GM04503 (cell line): ENCODE measurements at places on chromosomes 2 and 18.

DNA sequence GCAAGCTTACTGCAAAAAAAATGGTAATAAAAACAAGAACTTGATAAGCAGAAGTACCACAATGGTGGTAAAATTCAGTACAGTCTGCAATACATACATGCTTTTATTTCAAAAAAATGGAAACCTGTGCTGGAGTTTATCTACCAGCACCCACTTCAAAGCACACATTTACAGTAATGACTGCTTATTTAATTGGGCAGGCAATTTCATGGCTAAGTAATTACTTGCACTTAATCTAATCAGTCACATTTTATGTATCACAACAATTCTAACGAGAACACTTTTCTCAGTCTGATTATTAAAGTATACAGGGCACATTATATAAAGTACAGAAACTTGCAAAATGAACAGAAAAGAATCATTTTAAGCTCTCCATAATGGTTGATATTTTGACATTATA lies 5.2 kb downstream of the APCDD1 start:
- no peak for DNase-seq

DNA sequence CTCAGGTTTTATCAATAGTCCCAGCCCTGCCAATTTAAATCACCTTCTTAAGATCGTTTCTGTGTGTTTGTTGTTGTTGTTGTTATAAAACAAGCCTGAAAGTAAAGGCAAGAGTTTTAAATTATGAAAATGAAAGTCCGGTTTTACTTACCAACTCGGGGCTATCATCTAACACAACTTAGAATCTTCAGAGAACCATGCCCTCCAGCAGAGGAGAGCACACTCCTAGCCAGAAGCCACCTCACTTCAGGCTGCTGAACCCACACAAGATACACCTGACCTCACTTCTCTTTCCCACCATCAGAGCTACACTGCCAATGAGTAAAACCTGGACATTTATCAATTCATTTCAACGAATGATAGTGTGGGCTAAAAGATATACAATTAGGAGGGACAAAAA lies 335.2 kb downstream of the IRS1 start:
- no peak for DNase-seq

- no peak for DNase-seq
Measured at GRCh38 chr2:134262684-134263083, 8.8 kb downstream of the MGAT5 start.

GRCh38 chr2:12081481-12082210 lies 335.2 kb downstream of the LPIN1 start:
- DNase-seq: no peak

DNA sequence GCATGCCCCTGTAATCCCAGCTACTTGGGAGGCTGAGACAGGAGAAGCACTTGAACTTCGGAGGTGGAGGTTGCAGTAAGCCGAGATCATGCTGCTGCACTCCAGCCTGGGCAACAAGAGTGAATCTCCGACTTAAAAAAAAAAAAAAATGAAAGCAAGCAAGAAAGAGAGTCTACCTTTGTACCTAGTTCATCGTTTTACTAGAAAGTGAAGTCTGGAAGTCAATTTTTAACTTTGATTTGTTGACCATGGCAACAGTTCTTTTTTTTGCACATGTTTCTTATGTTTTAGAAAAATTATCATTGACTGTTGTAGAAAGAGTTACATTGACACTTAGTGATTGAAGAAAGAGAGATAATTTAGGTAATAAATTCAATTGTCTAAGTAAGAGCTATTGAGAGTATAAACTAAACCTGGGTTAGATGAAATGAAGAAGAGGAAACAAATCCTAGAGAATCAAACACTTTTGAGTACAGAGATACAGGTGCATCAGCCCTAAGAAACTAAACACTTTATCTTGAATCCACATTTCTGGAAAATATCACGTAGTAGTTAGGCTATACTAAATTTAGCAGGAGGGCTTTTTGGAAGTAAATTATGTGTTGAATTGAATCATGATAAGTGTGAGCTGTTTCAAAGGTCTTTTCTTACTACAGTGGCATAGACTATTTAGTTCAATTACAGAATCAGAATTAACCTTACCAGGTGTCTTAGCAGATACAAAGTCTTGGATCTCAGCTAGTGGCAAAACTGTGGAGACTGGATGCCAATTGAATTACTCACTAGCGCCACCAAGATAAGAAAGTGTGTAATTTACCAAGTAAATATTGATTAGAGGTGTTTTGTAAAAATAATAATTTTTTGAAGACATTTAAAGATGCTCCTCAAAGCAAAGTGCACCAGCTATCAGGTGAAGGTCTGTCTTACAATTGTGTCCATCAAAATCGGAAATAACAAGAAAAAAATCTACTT lies 303.4 kb upstream of the NRXN1 start:
- DNase-seq: no peak

- DNase-seq: no peak
Measured at GRCh38 chr18:36307513-36307912, 10.0 kb downstream of the FHOD3 start.

GRCh38 chr2:112474844-112475486 lies 7.0 kb upstream of the TTL start:
- peak; percentile 38 for DNase-seq

DNA sequence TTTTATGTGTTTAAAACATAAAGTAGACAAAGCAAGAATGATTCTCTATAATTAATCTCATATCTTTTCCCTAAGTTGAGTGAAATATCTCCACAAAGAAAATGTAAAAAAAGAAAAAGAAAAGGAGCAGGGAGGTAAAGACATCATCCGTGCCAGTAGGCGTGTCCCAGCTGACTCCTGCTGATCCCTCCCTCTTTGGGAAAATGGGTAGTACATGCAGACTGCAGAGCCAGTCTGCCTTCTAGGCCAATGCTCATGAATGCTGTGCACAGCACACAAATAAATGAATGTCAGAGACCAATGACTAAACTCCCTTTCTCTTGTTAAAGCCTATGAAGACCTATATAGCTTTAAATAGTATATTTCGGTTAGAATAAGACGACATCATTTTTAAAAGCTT lies 64.7 kb downstream of the RAPH1 start:
- no peak for DNase-seq

DNA sequence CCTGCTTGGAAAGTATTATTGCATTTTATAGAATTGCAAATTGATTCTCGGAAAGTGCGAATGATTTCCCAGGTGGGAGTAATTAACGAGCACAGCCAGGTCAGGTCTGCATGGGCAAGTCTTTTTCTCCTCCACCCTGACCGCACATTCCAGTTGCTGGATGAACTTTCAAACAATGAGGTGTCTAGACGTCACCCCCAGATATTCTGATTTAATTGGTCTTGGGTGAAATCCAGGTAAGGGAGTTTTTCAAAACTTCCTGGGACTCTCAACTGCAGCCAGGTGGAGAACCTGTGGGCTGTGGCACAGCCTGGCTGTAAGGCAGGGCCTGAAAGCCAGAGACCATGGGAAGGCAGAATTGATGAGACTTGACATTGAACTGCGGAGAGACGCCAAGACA lies 15.9 kb upstream of the RNF152 start:
- no peak for DNase-seq

- no peak for DNase-seq
Measured at GRCh38 chr2:225495706-225496105, 96.2 kb downstream of the NYAP2 start.

DNA sequence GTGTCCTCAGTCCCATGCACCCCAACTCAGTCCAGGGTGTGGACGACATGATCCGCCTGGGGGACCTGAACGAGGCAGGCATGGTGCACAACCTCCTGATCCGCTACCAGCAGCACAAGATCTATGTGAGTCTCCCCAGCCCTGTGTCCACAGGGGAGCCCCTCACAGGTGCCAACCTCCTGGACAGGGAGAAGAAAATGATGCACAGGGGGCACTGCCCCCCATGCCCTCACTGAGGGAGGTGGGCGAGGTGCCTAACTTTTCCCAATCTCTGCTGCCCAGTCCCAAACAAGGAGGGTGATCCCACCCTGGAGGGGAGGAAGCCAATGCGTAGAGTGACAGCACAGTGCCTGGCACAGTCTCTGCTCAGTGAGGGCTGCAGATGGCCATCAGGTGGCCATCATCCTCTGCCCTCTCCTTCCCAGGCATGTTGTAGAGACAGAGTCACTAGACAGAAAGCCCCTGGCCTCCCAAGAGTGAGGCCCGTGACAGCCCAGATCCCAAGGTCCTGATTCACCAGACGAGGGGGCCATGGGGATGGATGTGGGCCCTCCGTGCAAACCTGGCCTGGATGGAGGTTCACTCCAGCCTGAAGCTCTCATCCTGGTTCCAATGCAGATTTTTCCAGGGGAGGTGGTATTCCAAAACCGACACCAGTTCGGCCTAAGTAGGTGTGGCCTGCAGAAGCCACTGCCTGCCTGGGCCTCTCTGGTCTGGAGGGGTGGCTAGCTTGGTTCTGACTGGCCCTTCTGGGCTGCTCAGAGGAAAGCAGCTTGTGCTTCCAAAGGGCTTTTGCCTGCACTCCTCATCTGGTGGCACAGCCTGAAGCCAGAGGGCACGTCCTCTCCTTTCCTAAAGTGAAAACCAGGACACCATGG lies 30.0 kb downstream of the MYO7B start:
- no peak for DNase-seq

DNA sequence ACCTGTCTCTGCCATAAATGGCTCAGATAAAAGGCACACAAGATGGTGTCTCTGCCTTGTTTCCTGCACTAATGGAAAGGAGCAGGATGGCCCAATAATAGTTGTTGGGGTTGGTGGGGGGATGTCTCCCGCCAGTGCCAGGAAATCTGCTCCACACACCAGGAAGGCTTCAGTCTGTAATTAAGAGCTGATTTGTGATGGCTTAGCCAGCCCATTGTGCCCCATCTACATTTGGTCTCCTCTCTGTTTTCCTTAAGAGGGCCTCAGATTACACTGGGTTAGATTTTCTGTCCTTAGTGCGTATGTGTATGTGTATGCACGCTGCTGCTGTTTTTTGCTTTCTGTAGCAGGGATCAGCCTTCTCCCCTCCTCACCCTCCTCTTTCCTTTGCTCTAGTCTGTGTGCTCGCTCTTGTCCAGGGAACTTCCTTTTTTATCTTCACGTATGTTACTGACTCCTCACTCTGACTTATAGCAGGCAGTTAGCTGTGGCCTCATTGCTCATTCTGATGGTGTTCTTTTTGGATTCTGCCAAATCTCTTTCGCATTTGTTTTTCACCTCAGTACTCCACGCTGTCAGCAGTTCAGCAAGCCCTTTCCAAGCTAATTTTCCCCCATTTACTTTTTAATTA lies 33.4 kb upstream of the MGAT5 start:
- no peak for DNase-seq

GRCh38 chr2:141311430-141311829 lies 819.4 kb downstream of the LRP1B start:
- DNase-seq: no peak

DNA sequence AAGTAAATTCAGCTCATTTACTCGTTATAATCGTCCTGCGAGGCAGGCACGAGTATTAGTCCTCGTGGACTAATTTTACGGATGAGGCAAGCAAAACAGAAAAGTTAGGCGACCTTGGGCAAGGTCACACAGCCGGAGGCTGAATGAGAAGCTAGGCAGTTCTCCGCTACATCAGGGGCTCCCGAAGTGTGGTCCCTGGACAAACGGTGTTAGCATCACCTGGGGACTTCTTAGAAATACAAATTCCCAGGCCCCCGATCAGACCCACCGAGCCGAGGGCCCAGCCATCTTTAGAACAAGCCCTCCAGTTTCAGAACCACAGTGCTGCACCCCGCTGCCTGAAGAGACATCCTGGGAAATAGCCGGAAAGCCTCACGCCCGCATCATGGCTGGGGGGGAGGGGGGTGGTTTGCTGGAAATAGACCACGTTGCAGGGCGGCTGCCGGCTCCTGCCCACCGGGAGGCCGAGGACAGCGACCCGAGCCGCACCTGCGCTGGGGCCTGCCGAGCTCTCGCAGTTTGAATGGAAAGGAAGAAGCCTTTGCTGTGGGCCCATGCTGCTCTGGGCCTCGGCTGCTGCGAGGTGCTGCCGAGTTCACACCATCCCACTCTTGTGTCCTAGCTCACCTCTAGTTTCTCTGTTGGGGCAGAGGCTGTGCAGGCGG lies 72.2 kb downstream of the TFCP2L1 start:
- no peak for DNase-seq

DNA sequence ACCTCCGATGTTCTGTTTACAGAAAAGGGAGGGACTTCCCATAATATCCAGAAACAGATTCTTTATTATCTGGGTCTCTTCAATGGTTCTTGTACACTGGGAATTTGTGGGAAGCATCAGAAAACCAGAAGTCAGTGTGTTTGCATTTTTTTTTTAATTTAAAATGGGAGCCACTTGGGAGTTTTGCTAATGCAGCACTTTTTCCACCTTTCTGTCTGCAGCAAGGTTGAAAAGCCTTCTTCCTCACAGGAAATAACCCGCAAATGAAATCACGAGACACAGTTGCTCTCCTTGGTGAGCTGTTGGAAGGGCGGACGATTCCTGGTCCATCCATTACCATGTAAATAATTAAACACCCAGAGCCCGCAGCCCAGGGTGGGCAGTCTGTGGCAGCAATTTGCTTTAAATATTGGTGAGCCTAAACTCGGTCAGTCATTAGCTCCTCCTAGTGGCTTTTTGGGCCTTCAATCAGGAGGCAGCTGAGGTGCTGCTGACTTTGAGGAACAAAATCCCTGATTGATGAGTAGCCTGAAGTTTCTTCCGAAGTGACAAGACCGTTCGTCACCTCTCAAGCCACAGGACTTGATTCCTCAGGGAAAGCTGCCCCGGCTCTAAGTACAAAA lies 471.5 kb downstream of the EPHA4 start:
- no peak for DNase-seq

GRCh38 chr2:115763601-115764000 lies 1321.2 kb downstream of the DPP10 start:
- DNase-seq: no peak

DNA sequence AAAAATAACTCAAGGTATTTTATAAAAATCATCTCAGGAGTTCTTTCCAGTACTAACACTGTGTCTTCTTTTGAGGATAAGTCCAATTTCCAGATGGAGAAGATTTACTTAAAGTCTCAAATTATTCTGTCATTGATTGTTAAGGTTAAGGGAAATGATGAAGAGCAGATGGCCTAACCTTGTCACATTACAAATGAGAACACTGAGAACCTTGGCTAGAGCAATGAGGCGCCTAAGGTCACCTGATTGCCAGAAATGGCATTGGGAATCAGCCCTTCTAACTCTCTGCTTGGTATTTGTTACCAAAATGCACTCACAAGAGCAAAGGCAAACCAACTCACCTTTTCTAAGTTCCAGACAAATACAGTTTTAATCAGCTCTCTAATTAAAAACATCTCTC lies 835.1 kb downstream of the RNF144A start:
- no peak for DNase-seq

GRCh38 chr2:203853722-203854121 lies 13.8 kb upstream of the CTLA4 start:
- no peak for DNase-seq
